ENCODE measurements at places on chromosomes 2 and 18.

GRCh38 chr2:26196683-26197418, 24.0 kb downstream of the GAREM2 start:
- no peak for DNase-seq

- no peak for DNase-seq
Observed at GRCh38 chr2:240965905-240966456, 32.4 kb upstream of the SNED1 start.

DNA sequence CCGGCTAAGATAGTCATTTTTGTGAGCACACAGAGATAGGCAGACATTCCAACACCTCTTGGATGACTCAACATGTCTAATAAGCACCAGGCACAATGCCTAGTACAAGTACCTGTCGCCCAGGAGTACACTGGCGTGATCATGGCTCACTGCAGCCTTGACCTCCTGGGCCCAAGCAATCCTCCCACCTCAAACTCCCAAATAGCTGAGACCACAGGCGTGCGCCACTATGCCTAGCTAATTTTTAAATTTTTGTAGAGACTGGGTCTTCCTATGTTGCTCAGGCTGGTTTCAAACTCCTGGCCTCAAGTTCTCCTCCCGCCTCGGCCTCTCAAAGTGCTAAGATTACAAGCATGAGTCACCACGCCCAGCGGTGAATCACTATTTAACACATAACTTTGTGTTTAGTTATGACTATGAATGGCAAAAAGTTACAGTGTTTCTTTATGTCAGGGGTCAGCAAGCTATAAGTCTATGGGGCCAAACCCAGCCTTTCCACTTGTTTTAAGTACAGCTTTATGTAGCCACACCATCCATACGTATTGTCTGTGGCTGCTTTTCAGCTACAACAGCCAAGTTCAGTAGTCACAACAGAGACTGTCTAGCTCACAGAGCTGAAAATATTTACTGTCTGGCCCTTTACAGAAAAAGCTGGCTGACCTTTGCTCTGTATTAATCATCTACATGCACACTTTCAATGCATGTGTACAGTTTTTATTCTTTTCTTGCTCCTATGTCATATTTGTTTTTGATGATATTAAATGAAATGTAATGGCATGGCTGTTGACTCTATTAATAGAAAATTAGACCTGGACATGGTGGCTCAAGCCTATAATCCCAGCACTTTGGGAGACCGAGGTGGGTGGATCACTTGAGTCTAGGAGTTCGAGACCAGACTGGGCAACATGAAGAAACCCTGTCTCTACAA, 18.7 kb downstream of the ORC2 start:
- no peak for DNase-seq

GRCh38 chr2:156792242-156792840, 356.2 kb downstream of the GPD2 start:
- DNase-seq, result no peak

DNA sequence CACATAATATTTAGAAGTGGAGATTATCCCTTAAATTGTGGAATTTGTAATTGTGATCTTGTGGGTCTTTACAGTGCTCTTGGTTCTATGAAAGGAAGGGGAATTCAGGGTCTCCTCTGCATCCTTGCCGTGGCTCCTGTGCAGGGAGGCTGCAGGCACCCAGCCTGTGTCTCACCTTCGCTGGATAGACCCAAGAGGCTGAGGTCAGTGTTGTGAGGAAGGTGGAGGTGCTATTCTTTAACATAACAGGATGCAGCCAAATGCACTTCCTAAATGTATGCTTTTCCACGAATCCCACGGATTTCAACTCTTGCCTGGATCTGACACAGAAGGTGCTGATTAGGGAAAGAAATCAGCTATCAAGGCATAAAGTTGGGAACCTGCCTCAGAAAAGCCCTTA, 69.5 kb downstream of the TMEM18 start:
- DNase-seq, result no peak
